Stimulated activated CD8-positive, alpha-beta memory T cell treated with anti-CD3 and anti-CD28 coated beads, Interleukin-12 subunit alpha, Interleukin-12 subunit beta, amount 100 ng/mL, for 1 hour (primary cell): ENCODE measurements at places on chromosomes 6 and 20.
A peak's percentile ranks its signal among the peaks of the same experiment; 100 is the strongest.

DNA sequence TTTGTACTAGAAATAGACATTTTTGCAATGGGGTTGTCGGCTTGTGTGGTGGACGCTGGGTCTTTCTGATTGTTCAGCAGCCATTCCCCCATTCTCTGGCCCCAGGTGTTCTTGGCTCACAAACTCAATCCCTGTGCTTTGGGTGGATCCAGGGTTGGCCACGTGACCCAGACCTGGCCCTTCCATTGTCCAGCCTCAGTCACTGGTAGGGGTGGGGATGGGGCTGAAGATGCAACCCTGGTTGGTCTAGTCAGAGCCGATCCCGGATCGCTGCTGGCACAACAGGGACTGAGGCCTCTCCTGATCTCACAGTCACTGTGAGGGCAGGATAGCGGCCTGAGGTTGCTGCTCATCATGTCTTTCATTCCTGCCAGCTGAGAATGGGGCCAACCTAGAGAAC is 365.3 kb upstream of the SULF2 start:
- no peak for DNase-seq

DNA sequence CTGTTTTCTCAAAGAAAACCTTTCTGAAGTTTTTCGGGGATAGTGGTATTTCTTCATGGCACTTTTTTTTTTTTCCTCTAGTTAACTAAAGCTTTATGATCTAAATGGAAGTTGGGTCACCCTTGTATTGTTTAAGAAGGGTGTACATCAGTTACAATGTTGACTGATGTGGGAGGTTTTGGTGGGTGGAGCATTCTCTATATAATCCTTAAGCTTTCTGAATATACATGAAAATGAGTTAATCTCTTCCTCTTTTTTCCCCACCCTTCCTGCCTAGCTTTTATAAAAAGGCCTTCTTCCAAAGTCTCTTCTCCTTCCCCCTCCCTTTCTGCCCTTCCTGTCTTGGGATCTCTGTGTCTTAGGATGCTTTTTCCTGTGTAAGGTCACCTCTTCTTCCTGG is 47.2 kb downstream of the DHX35 start:
- no peak for DNase-seq

GRCh38 chr6:138818496-138819194 is 22.8 kb downstream of the ECT2L start:
- DNase-seq: no peak

DNA sequence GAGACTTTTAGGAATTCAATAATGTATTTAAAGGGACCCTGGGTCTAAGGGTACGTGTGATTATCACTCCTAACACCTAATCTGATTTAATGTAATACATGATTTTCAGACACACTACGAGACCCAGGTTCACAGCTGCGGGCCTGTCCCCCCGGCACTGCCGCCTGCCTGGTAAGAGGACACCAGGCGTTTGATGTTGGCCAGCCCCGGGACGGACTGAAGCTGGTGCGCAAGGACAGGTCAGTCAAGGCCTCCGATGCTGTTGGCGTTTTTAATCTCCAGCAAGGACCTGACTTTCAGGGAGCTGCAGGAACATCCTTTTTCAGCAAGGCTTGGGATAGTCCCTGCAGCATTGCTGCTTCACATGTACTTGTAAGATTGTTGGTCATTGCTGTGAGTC is 58.2 kb downstream of the IGF2R start:
- DNase-seq: no peak

DNA sequence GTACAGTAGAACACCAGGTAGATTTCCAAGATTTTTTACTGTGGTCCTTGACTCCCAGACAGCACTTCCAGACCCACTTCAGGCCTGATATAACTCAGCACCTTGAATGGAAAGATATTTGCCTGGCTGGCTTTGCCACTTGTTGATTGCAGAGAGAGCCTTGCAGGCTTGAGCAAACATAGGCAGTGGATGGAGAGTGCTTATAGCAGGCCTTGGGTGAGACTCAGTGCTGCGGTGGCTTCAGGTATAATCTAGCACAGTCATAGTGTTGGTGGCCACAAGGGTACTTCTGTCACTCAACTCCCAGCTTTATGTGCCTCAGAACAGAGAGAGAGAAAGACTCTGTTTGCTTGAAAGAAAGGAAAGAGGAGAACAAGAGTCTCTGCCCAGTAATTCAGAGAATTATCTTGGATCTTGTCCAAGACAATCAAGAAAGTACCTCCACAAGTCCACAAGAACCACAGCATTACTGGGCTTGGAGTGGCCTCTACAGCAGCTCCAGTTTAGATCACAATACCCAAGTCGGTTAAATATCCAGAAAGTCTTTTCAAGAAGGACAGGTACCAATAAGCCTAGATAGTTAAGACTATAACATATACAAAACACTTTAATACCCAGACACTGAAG is 70.5 kb upstream of the FKBP1C start:
- DNase-seq: no peak

DNA sequence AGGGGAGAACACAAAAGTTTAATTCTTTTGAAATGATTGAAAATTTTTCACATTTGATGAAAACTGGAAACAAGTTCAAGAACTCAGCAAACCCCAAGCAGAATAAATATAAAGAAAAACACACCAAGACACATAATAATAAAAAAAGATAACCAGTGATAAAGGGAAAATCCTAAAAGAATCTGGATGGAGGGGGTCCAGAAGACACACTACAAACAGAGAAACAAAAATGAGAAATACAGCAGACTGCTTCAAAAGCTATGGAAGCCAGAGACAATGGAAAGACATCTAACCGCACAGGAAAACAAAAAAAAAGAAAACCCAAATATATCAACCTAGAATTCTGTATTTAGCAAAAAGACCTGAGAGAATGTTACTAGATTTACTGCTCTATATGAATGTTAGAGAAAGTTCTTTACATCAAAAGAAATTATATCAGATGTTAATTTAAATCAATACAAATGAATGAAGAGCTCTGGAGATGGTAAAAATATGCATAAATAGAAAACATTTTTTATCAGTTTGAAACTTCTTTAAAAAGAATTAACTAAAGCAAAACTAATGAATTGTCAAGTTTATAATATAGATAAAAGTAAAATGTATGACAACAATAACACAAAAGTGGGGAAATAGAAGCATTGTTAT is 310.7 kb upstream of the PREP start:
- DNase-seq: no peak

- peak; percentile 73 for DNase-seq
Observed at GRCh38 chr6:29752451-29753308, 29.4 kb downstream of the HLA-F start.

GRCh38 chr6:5300206-5300764 is 39.0 kb downstream of the FARS2 start:
- DNase-seq: no peak

DNA sequence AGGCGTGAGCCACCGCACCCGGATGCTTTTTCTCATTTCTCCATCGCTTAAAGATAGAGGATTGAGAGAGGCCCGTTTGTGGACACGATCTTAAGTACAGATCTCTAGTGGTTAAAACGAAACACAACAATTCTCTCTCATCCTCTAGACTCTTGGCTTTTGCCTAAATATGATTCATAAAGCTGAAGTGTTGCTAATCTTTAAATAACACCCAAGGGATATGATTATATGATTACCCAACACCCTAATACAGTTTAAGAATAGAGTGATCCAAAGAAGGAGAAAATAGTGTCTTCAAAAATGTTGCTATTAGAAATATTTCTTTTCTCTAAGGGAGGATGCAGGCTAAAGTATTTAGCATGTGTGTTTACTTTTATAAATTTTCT is 50.4 kb downstream of the MTHFD1L start:
- no peak for DNase-seq

DNA sequence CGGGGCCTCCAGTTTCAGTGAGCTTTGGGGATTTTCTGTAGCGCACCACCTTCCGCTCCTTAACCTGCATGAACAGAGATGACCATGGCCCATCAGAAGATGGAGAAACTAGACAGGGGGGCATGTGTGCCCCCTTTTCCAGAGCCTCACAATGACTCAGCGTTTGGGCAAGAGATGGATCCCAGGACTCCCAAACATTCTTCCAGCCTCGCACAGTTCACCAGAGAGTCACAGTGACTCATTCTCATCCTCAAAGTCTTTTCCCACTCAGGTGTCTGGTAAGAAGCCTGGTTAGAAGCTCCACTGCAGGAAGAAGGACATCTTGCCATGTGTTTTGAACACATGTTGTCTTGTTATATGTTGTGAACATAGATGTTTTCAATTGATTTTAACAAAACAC is 76.2 kb upstream of the FRMD1 start:
- no peak for DNase-seq

DNA sequence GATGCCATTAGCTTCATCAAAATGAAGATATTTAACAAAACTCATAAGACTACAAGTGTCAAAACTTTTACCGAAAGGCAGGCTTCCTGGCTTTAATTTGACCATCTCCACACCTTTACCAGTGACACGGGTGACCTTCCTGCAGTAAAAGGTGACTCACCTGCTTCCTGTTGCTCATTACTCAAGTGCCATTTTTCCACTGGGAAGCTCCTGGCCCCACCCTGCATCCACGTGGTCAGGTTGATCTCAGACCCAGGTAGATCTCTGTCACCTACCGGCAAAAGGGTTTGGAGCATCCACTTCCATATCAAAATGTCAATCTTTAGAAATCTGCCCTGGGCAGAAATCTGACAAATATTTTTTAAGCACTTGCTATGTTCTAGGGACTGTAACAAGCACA is 31.9 kb upstream of the CDH4 start:
- DNase-seq: no peak

- DNase-seq: no peak
Observed at GRCh38 chr20:61109221-61109805, 142.7 kb upstream of the CDH4 start.

- DNase-seq: no peak
Observed at GRCh38 chr6:4124351-4124750, 11.0 kb downstream of the ECI2 start.

DNA sequence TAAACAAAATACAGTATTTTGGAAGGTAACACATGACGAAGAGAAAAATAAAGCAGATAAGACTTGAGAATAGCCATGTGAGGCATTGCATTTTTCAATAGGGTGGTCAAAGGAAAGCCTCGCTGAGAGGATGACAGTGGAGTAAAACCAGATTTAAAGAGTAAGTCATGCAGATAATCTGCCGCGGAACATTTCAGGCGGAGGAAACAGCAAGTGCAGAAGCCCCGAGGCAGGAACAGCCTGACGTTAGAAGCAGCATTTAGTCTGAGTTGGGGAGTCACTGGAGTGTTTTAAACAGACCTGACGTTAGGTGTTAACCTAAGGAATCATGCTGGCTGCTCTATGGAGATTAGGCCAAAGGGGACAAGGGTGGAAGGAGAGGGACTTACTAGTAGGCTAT is 65.0 kb upstream of the VSTM2L start:
- DNase-seq: no peak

GRCh38 chr6:116596815-116597214 is 19.5 kb upstream of the RSPH4A start:
- no peak for DNase-seq

GRCh38 chr6:157079771-157080170 is 243.5 kb downstream of the TMEM242 start:
- DNase-seq: no peak

DNA sequence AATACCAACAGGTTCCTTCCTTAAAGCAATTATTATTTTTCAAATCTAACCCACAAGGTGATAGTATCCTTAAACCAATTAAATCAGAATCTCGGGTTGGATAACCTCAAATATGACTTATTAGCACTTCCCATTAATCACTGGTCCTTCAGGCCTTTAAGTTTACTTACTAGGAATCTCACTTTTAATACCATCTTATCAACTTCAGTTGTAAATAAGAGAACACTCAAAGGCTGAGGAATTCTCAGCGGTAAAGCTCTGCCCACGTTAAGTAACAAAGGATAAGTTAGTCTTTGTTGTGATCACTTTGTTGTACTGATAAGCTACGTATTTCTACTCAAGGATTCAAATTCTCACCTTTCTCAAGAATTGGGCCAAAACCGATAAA is 82.0 kb downstream of the OR2B2 start:
- DNase-seq: no peak

- no peak for DNase-seq
Observed at GRCh38 chr6:38429546-38429945, 210.2 kb downstream of the BTBD9 start.

DNA sequence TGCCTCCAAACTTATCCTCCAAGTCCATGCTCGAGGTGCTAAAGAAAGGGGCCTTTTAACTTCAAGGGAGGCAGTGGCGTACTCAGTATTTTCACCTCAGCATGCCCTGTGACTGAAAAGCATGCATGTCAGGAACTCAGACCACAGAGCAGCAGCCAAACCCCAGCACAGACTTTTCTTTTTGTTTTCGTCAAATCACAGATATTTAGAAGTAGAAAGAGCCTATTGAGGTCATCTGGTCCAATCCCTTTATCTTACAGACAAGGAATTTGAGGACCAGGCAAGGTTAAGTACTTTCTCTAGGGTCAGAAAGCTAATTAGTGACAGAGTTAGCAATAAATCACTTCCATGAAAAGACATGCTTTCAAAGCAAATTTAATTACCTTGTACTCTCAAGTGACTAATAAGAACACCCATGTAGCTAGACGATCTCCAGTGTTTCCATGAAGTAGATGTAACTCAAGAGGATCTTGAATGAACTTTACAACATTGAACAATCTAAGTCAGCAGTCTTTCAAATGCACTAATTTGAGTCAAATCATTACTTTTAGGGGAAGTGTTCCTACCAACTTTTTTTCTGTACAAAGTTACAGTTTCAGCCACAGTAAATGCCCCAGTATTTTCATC is 35.9 kb downstream of the MOXD1 start:
- DNase-seq: no peak

DNA sequence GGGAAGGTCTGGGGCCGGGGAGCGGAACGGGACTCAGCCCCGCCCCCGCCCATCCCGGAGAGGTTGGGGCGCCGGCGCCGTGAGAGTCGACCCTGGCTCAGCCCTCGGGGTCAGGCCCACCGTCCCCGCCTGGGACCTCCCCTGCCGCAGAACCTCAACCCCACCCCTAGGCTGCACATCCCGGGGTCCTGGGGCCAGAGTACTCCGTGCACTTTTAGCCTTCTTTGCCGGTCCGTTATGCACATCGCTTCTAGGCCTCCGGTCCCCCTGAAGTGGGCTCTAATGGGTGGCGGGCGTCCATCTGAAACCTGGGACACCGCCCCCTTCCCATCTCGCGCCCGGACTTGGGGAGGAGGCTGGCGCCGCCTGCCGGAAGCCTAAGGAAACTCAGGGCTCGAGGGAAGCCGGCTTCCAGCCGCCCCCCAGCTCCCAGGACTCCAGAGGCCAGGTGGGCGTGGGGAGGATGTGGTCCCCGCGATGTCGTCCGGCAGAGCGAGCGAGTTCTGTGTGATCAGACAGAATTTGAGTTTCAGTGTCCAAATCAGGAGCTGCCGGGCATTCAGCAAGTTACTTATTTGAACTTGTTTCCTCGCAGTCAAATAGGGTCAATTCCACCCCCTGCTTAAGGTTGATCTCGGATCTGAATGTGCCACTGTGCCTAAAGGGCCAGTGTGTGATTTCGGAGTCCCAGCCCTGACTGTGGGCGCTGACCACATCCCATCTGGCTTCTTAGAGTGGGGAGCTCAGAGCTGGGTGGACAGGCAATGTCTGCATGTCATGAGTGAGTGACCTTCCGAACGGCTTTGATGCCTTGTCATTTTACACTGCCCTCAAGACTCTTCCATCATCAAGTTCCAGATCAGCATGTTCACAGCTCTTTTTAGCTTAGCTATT is 47.6 kb downstream of the CPXM1 start:
- no peak for DNase-seq
